ENCODE measurements at places on chromosomes 12 and 14. TPM values are rescaled to one million over a fixed set of nuclear protein-coding genes. Genes with fewer than 3 reads are reported as not detected.

SPTB gene
- polyA plus RNA-seq, result 1.2 TPM

- no peak for DNase-seq
Observed at GRCh38 chr14:68297039-68297438, 477.5 kb downstream of the RAD51B start.

- DNase-seq, result no peak
Observed at GRCh38 chr14:50524731-50525515, 7.4 kb downstream of the MAP4K5 start.

DNA sequence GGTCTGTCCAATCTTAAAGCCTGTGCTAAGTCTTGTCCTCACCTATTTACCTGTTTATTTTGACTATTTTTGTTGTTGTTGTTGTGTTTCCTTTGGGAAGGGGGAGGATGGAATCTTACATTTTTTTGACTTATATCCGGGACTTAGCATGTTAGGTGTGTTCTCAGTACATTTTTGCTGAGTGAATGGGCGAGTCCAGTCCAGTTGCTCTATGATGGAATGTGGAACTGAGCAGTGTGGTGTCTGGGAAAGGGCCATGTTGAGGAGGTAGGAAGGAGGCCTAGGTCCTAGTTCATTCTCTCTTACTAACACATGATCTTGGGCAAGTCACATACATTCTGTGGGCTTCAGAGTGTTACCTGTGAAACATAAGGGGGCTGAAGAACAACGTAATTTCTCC lies 80.9 kb upstream of the SLC38A2 start:
- DNase-seq, result no peak

TAS2R50 gene
- polyA plus RNA-seq, result not detected

DNA sequence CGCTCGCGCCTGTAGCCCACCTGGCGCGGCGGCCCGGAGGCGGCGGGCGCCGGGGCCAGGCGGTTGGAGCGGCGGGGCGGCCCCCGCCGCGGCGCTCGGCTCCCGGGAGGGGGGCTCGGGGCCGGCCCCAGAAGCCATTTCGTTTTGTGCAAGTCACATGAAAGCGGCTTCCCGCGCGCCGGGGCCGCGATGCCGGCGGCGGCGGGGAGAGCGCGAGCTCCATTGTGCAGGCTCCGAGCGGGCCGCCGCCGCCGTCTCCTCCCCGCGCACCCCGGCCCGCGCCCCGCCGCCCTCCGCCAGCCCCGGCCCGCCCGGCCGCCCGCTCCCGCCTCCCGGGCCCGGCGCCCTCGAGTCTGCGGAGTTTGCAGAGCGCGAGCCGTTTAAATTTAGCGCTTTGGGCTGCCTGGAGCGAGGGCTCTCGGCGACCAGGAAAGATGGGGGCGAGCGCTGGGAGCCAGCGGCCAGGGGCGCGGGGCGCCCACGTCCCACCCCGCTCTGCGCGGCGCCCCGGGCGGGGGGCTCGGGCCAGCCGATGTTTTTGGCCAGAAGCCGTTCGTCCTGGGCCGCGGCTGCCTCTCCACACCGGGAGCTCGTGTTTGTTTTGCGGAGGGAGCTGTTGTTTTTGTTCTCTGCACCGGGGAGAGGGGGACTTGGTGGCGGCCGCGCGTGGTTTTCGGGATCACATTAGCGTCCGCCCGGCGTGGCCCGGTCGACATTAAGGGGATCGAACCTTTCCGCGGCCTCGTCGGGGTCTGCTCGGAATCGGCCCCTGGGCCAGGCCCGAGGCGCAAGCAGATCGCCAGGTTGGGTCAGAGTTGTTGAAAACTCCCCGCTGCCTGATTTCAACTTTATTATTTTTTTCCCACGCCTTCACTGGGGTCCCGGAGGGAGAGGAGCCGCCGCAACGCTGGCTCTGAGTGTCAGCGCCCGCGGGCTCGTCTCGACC lies 982 bp downstream of the BCL7A start:
- DNase-seq, result no peak

DNA sequence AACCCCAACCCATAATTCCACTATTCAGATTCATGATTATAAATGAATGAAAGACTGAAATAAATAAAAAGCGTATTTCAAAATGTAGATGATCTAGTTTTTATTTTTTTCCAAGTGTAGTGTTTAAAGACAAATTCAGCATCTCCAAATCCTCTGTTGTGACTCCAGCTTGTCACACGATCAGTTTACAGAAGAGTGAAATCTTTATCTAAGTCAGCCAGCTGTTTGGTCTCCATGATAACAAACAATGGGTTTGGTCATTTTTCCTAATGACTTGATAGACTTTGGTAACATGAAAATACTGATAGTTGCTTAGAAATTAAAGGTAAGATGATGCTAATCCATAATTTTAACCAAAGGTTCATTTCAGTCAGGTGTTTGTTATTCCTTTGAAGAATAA lies 114.5 kb upstream of the RASSF8 start:
- DNase-seq, result no peak

GRCh38 chr12:123043536-123044001 lies 63.1 kb downstream of the ARL6IP4 start:
- DNase-seq, result peak; percentile 73

DPPA3 gene
- polyA plus RNA-seq, result not detected

DNA sequence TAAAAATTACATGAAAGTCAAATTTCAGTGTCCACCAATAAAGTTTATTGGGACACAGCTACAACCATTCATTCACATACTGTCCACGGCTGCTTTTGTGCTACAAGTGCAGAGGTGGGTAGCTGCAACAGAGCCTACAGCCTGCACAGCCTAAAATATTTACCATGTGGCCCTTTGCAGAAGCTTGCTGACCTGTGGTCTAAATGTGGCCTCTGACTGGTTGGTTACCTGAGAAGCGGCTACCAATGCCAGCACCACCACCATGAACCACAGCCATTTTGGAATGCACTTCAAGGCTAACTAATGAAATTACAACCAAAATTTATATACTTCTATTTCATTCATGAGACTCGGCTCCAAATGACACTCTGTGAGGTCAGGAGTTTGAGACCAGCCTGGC lies 58.6 kb downstream of the NT5DC3 start:
- DNase-seq, result no peak

- DNase-seq, result no peak
Observed at GRCh38 chr14:56976211-56976610, 165.9 kb upstream of the OTX2 start.

GRCh38 chr12:22709292-22709691 lies 84.3 kb downstream of the ETNK1 start:
- DNase-seq, result no peak

- DNase-seq, result peak; percentile 70
Observed at GRCh38 chr12:123237646-123238329, 4.6 kb downstream of the MTRFR start.

CACNA1C gene
- polyA plus RNA-seq, result 0.67 TPM

DNA sequence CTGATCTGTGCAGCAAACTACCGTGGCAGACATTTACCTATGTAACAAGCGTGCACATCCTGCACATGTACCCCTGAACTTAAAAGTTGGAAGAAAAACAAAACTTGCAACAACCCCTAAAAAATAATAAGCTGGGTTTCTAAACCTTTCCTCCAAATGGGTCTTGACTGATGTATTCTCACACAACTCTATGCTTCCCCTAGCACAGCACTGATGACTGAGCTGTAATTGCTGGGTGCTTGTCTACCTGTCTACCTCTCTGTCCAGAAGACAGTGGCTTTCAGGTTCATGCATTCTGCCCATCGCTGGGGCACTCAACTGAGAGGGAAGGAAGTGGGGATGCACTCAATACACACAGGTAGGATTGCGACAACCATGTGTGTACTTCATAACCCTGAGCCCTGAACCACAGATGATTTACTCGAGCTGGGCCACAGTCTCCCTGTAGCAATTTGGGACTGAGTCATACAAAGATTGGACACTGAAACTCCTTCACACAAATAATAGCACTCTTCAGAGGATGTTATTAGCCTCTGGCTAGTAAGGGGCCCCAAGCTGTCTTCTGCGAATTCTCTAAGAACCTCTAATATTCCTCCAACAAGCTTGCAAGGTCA lies 44.8 kb upstream of the TMPO start:
- no peak for DNase-seq

LRTM2 gene
- polyA plus RNA-seq, result not detected

CCDC177 gene
- not detected for polyA plus RNA-seq

GRCh38 chr12:13603953-13604352 lies 377.4 kb downstream of the GRIN2B start:
- no peak for DNase-seq

DNA sequence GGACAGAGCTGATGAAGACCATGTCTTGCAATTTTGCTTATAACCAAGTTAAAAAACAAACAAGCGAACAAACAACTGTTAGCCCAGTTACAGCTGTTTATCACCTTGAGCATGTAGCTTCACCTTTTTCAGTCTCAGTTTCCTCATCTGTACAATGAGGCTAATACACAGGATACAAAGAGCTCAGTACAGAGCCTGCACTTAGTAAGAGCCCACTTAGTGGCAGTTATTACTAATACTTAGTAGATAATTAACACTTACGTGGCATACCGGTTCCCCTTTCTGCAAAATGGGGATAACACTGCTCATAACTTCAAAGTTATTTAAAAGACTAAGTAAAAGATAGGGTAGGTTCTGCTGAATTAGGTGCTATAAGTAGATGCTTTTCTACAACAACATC lies 228.0 kb downstream of the MON2 start:
- DNase-seq, result no peak

GRCh38 chr12:128853600-128854197 lies 421 bp downstream of the GLT1D1 start:
- no peak for DNase-seq

GRCh38 chr14:24270537-24271133 lies 762 bp downstream of the RABGGTA start:
- no peak for DNase-seq

GRCh38 chr14:74554742-74555362 lies 57.2 kb downstream of the LTBP2 start:
- DNase-seq, result no peak

- DNase-seq, result no peak
Observed at GRCh38 chr12:58969237-58969636, 48.9 kb upstream of the LRIG3 start.

PRPH gene
- 9.1 TPM for polyA plus RNA-seq

GRCh38 chr14:92846162-92846897 lies 52.2 kb downstream of the GOLGA5 start:
- DNase-seq, result peak; percentile 11

OASL gene
- 1.7 TPM for polyA plus RNA-seq

SGPP1 gene
- polyA plus RNA-seq, result 7.8 TPM

GRCh38 chr12:39835517-39836489 lies 216.2 kb upstream of the ABCD2 start:
- DNase-seq, result no peak

GRCh38 chr12:4717806-4718205 lies 2.4 kb upstream of the GALNT8 start:
- no peak for DNase-seq

SIX1 gene
- 0.18 TPM for polyA plus RNA-seq

GRCh38 chr14:56026506-56026905 lies 91.7 kb upstream of the PELI2 start:
- no peak for DNase-seq

DNA sequence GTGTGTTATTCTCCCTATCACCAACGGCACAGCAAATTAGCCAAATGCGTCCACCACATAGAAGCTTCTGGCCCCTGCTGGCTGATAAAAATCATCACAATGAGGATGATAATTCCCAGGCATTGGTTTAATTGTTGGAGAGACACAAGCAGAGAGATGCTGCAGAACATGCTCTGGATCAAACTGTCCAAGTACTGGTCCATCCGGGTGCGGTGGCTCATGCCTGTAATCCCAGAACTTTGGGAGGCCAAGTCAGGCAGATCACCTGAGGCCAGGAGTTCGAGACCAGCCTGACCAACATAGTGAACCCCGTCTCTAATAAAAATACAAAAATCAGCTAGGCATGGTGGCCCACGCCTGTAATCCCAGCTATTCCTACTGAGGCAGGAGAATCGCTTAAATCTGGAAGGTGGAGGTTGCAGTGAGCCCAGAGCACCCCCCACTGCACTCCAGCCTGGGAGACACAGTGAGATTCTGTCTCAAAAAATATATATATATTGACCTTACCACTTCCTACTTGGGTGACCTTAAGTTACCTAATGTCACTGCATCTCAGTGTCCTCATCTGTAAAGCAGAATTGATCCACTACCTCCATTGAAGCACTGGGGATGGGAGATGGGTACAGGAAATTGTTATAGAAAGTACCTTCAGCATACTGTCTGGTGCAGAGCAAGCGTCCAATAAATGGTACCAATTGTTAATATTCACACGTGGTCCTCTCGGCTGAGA lies 83.7 kb upstream of the EGLN3 start:
- DNase-seq, result no peak

DNA sequence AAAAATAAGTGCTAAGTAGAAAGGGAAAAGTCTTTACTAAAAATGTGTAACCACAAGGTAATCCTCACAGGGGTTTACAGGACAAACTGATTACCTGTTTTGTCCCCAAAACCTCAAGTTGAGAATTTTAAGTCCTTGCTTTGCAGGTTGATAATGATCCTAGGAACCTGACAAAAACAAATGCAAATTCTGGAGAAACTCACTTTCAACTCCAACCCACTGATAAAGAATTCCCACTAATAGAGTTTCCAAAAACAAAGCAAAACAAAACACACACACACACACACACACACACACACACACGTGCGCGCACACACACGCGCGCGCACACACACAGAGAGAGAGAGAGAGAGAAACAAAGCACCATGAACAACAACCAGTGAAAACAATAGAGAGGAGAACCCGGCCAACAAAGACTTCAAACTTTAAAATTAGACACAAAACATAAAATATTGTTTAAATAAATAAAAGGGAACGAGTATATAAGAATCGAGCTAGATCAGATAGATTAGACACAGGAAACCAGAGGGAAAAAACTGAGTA lies 187.0 kb upstream of the FOXN3 start:
- DNase-seq, result no peak

DNA sequence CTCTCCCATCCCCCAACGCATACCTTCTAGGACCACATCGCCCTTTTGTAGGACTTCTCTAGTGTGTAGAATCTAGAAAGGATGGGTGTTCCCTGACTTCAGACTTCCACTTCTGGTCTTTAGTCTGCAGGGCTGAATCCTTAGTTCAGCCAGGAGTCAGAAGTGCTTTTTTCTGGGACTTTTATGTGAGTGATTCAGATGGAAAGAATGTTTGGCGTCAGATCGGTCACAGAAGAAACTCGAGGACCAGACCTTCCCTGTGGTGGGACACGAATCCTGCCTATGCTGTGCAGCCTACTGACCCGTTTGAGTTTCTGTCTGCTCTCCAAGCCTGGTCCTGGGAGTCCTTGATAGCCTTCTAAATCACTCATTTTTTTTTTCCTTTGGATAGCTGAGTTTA lies 165.4 kb upstream of the SSTR1 start:
- no peak for DNase-seq

- no peak for DNase-seq
Observed at GRCh38 chr14:92497391-92497790, 16.2 kb upstream of the RIN3 start.

DNA sequence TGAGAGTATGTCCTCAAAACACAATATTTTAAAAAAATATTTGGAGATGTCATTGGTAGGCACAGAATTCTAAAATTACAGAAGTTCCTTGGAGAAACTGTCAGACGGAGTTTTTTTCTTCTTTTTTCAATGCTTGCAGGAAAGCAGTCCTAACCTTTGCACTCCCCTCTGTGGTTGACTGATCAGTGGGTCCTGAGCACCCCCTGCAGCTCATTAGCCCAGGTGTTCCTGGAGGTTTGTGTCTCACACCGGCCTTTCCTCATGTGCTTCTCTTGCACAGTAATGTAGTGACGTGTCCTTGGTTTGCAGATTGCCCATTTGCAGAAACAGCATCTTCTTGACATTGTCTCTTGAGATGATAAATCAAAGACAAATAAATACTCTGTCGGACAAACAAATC lies 513.0 kb downstream of the TMEM121 start:
- no peak for DNase-seq
